ENCODE measurements at places on chromosomes 16 and 17. TPM values are rescaled to one million over a fixed set of nuclear protein-coding genes. Genes with fewer than 3 reads are reported as not detected.

DNA sequence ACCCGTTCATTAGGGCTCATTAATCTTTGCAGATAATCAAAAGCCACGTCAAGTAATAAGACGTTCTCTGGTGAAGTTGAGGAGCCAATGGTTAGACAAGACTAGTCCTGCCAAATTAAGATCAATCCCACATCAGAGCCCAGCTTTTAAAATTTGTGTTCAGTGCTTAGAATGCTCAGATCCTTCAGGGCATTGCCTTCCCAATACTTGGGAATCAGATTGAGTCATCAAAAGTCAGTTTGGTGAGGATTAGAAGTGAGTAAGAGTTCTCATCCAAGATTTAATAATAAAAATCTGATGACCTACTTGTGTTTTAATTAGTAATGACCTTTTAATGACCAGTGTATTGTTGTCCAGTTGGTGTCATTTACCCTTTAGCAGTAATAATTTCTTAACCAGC lies 19.8 kb downstream of the MAP2K4 start:
- DNase-seq: no peak

- no peak for DNase-seq
Measured at GRCh38 chr17:7673239-7673638, 14.1 kb downstream of the TP53 start.

Gene PRSS33
- total RNA-seq: not detected

DNA sequence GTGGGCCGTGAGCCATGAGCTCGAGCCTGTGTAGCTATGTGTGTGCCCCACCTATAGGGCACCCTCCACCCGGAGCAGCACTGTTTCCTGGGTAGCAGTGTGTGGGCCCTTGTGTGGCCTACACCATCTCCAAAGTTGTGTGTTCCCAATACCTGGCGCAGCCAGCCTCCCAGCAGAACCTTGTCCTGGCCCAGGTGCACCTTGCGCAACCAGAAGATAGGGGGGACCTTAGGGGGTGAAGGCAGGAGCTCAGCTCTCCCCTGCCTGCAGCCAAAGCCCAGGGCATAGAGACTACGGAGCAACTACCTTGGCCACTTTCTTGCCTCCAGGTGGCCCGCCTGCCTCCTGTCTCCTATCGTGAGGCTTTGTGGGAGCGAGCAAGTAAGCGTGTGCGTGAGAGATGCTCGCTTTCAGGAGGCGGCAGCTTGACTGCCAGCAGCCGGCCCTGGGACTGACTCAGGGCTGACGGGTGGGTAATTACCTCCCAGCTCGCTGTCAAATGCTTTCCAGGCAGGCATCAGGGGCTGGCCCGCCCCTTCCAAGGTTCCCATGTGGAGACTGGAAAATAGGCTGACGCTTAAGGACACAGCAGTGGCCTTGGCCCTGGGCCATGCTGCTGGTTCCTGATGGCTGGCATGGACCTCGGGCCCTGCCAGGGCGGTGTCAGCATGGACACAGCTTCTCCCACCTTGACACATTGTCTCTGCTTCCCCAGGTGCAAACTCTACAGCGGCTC lies 19.0 kb downstream of the TRAF7 start:
- no peak for DNase-seq

DNA sequence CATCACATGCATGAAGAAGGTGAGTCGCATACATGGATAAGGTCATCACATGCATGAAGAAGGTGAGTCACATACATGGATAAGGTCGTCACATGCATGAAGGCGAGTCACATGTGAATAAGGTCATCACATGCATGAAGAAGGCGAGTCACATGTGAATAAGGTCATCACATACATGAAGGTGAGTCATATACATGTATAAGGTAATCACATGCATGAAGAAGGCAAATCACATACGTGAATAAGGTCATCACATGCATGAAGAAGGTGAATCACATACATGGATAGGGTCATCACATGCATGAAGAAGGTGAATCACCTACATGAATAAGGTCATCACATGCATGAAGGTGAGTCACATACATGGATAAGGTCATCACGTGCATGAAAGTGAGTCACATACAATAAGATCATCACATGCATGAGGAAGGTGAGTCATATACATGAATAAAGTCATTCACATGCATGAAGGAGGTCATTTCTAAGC lies 105.1 kb upstream of the SDK2 start:
- DNase-seq: no peak

Gene PIMREG
- 0.23 TPM for total RNA-seq

- peak; percentile 23 for DNase-seq
Measured at GRCh38 chr17:16917671-16918394, 54.1 kb downstream of the TNFRSF13B start.

GRCh38 chr17:8376271-8377067 lies at the start of gene KRABD2:
Gene KRABD2, minus strand, starts transcription at chr17:8376704.
- DNase-seq: peak; percentile 94

Gene GPRC5C
- 243 TPM for total RNA-seq

Gene HSF4
- 60.5 TPM for total RNA-seq

Gene KRTAP9-7
- not detected for total RNA-seq

DNA sequence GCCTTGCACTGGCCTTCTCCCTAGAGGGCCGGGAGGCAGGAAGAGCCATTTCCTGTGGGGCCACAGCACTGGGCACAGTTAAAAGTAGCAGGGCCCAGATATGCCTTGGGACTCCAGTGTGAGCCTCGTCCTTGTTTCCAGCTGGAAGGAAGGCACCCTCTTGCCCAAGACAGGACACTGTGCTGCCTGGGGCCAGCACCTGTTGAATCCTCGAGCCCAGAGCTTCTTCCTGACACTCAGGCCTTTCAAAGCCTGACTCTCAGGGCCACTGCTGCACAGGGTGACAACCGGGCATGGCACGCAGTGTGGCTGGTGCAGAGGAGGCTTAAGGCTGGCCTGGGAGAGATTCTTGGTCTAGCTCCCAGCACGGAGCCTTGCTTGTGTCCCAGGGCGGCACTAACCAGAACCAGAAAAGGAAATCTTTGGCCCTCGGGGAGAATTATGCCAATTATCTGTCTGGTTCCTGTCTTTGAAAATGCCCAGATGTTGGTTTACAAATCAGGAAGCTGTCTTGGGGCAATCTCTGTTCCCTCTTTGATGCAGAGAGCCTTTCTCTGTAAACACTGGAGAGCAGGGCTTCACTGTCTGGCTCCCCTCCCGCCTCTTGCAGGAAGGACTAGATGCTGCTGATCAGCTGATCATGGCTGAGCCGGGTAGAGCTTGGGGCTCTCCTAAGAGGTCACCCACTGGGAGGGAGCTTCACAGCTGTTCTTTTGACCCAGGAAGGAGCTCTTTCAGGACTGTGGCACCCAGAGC lies 11.1 kb downstream of the LDHD start:
- DNase-seq: no peak

GRCh38 chr17:39845052-39845846 lies 18.9 kb downstream of the IKZF3 start:
- DNase-seq: no peak

DNA sequence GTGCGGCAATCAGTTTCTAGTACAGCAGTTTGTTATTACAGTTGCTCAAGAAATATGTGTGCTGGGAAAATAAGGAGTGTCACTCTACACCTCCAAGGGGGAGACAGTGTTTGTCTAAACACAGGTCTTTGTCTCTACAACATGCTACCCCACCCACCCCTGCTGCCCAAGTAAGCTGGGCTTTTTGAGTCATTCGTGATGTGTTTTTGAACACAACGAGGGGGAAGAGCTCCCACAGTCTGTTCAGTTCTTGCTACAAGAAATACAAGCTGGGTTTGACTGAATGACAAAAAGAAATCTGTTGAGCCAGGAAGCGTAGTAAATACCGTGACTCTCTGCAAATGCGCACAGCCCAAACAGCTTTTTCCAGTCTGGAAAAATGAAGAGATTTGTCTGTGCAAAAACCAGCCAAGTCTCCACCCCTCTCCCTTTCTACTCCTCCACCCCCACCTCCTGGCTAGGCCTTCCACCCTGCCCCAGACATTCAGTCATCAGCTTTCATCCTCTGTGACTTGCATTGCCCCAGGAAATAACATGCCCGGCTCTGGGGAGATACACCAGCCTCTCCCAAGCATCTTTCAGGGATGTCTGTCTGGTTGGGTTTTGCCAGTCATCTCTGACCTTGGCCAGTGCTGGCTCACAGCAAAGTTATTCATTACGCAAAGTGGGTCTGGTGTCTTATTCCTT lies 25.7 kb downstream of the CHD9 start:
- DNase-seq: no peak

DNA sequence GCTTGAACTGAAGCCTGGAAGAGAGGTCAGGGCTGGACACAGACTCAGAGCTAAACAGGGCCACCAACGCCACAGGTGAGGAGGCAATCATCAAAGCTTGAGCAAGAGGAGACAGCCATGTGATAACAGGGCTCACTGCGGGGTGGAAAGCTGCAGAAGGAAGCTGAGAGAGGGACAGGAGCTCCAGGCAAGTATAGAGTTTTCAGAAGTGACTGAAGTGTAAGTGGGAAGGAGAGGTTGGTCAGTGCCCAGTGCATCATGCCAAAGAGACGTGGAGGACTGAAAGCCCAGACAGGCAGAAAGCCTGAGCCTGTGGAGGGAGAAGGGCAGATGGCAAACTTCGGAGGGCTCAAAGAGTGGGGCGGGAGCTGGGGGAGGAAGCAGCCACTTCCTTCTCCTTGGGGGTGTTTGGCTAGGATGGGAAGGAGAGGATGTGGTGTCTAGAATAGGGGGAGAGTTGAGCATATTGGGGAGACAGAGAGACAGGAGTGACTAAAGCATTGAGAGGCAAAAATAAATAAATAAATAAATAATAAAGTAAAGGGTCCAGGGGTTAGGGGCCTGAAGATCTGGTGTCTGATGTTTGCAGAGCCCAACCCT lies 2.6 kb downstream of the KIFC3 start:
- peak; percentile 75 for DNase-seq

- no peak for DNase-seq
Measured at GRCh38 chr16:88588754-88589153, 18.6 kb downstream of the ZC3H18 start.

Gene RNF157
- total RNA-seq: 12.4 TPM

DNA sequence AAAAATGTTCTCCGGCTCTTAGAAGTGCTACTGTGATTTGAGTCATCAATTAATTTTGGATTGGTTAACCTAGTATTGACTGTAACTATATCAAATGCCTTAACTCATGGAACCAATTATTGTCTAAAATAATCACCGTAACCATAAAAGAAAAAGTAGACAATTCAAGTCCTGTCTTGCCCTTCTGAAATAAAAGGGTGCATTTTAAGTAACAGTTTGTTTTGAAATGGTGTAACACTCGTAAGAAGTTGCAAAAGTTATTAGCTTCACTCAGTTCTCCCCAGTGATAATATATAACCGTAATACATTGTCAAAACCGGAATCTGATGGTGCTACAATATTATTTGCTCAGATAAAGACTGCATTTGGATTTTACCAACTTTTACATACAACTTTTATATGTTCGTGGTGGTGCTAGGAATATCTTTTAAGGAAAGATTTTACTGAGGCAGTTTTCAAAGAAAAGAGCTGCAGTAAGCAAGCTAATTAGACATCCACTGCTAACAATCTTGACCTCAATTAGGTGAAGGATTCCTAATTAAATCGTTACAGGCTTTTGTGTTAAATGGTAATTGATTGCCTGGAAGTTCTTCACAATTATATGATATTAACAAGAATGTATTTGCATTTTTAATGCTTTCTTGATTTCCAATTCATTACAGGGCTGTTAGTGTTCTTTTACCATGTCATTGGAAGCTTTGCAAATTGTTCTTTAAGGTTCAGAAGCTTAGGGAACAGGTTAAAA lies 413.1 kb upstream of the MON1B start:
- no peak for DNase-seq

DNA sequence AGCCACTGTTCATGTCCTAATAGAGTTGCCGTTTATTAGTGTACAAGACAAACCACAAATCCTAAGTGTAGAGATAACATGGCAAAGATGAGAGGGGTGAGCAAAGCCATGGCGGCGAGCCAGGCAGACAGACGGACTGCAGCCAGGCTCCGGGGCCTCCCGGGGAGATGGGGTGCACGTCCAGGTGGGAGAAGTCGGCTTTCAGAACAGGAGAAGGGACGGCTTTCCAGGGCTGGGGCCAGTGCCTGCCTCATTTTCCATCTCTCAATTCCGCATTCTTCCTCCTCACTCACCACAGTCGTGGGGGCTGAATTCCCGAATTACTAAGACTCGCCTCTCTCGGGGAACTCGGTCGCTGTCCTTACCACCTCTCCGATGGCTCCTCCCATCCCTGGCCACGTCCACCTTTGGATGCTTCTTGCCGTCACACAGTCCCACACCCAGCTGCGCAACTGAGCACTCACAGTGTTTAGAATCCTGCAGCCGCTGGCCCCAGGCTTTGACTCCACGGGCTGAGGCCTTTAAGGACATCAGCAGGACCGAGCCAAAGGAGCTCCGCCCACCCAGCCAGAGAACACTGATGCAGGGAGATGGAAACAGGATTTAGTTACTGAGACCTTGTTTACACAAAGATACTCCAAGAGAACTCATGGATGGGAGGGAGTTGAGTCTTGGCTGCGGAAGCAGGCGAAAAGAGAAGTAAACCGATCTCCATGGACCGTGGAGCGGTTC lies 59.7 kb downstream of the RNF112 start:
- no peak for DNase-seq

GRCh38 chr17:5416901-5417300 lies 2.6 kb downstream of the NUP88 start:
- DNase-seq: no peak

Gene RFFL
- 36.5 TPM for total RNA-seq

Gene ADORA2B
- 0.35 TPM for total RNA-seq

- DNase-seq: no peak
Measured at GRCh38 chr16:71428883-71429282, 13.0 kb downstream of the TLE7 start.

GRCh38 chr16:77946823-77947222 lies 75.5 kb upstream of the CLEC3A start:
- DNase-seq: no peak

Gene CDH3
- 0.33 TPM for total RNA-seq

Gene ICAM2
- total RNA-seq: 5.3 TPM
